Eye (tissue), 1 donor: ENCODE measurements at places on chromosomes 16 and 17.

GRCh38 chr17:41769985-41770384 is 16.5 kb downstream of the JUP start:
- DNase-seq: no peak

DNA sequence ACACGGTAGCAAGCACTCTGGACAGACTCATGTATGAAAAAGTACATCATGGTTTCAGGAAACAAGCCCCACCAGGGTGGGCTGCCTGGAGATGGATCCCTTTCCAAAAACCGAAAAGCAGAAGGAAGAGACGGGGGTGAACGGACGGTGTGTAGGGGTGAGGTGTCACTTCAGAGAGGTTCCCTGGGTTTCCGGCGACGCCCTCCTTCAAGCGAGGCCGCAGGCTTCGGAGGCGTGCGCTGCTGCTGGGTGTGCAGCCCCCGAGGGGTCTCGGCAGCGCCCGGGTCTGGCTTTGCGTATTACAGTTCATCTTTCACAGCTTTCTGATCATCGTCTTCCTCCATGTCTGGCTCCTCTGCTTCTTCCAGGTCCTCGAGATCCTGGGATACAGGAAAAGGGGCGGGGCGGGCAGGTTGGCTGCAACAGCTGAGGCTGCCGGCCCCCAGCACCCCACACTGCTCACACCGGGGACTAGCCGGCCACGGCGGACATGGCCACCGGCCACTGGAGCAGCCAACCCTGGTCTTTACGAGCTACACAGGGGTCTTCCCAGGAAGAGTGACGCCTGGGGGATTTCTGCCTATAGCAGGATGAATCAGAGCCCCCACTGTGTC is 9.0 kb upstream of the PPP1R27 start:
- DNase-seq: no peak

DNA sequence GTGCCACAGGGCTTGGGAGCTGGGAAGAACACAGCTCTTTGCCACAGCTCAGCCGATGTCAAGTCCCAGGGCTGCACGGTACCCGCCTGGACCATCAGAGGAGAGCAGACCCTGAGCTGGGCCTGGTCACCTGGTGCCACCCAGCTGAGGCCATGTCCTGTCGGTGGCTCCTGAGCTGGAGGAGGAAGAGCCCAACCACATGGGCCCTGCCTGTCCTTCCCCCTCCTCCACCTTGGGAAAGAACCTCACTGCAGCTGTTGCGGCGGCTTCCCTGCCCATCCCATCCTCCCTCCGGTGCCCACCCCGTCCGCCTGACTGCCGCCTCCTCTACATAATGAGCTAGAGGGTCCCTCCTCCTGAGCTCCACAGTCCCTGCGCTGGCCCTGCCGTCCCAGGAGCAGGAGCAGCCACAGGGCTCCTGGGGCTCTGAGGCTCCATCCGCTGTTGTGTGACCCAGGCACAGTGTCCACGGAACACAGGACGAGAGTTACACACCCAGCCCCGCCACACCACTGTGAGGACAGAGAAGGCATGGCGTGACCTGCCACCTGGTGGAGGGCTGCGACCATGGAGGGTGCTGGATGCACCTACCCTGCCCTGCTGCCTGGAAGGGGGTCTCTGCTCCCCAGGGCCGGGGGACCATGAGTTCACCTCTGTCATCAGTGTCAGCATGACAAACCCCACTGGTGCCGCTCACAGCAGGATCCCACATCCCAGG is 21.4 kb upstream of the CHMP6 start:
- peak; percentile 72 for DNase-seq

GRCh38 chr17:1009229-1010085 is 12.5 kb downstream of the TIMM22 start:
- DNase-seq: no peak

DNA sequence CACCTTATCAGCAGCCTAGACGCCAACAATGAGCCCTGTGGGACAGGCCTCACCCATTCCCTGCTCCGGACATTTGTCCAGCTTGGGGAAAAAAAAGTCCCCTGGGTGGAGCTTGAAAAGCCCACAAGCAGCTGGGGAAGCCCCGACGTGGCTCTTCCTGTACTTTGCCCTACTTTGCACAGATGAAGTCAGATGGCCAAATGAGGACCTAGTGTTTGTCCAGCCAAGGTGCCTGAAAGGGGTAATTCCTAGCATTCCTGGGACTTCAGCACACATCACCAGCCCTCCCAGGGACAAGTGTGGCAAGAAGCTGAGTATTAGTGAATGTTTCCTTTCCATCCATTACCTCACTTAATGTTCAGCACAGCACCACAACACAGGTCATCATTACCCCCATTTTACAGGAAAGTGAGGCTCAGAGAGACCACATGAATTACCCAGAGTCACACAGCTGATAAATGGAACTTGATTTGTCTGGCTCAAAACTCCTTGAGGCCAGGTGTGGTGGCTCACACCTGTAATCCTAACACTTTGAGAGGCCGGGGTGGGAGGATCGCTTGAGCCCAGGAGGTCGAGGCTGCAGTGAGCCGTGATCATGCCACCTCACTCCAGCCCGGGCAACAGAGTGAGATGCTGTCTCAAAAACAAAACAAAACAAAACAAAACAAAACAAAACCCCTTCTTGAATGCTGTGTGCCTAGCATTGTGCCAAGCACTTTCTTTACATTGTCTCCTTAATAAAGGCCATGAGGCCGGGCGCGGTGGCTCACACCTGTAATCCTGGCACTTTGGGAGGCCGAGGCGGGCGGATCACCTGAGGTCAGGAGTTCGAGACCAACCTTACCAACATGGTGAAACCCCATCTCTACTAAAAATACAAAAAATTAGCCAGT is 19.9 kb upstream of the PLLP start:
- DNase-seq: no peak
